ENCODE measurements at places on chromosomes 7 and 10.

GRCh38 chr10:114167985-114168384 lies 6.0 kb downstream of the CCDC186 start:
- DNase-seq, result no peak

DNA sequence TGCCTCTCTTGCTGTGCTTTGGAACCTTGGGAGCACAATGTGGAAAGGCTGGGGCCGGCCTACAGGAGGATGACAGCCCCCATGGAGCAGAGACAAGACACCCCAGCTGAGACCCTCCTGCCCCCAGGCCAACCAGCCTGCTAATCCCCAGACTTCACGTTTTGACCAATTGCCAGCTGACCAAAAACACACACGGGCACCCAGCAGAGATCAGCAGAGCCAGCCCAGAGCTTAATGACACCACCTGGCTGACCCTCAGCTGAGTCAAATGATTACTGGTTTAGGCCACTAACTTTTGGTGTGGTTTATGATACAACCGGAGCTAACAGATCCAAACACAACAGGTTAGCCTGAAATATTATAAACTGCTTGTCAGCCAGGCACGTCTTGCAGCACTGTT lies 111.2 kb upstream of the KIF5B start:
- no peak for DNase-seq

DNA sequence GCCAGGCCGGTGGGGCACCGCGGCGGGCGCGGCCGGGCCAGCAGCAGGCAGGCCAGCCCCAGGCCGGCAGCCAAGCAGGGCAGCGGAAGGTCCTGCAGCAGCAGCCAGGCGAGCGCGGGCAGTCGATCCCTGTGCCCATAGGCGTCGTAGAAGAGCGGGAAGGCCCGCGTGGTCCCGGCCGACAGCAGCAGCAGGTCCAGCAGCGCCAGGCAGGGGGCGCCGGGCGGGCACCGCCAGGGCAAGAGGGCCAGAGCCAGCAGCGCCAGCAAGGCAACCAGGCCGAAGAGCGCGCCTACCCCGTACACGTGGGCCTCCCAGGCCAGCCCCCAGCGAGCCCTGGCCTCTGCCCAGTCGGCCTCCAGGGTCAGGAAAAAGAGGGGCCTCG lies 8.4 kb upstream of the RBM28 start:
- DNase-seq, result no peak

DNA sequence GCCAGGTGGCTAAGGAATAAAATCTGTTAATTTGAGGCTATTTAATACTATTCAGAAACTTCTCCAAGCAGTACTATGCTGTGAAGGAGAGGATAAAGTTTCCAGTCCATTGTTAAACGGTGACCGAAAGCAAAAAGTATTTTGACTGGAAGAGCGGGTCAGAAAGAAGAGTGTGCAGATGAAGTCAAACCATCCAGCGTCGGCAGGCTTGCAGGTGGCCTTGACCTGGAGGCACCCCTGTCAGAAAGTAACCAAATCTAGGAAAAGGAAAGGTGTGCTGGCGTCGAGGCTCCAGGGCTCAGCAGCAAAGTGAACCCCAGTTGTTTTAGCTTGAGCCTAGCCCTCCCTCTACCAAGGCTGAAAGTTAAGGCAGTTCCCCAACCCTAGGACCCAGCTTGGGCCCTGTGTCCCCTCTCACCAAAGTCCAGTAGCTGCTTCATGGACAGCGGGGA lies 544 bp downstream of the PDK4 start:
- DNase-seq, result no peak

DNA sequence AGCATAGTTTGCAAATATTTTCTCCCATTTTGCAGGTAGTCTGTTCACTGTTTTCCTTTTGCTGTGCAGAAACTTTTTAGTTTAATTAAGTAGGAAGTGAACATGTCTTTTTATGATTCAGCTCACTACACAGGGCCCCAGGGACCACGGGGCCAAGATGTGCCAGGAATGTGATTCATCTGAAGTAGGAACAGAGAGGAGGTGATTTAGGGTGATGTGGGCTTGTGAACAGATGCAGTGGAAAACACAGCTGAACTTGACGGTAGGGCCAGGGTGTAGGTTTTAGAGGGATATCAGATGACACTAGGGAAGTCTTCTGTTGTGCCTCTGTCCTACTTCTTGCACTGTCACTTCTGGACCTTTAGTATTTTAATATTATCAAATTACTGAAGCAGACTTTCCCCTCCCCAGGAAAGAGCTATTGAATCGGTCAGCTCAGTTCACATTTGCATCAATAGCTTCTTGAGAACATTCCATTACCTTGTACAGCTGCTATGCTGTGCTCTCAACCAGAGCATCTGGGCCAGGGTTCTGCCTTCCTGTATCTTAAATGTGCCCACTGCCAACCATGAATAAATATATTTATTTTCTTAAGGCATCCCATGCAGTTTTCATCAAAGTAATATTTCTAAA lies 96.9 kb downstream of the OSBPL3 start:
- no peak for DNase-seq

- no peak for DNase-seq
Observed at GRCh38 chr10:6274040-6274439, 71.3 kb downstream of the PFKFB3 start.

DNA sequence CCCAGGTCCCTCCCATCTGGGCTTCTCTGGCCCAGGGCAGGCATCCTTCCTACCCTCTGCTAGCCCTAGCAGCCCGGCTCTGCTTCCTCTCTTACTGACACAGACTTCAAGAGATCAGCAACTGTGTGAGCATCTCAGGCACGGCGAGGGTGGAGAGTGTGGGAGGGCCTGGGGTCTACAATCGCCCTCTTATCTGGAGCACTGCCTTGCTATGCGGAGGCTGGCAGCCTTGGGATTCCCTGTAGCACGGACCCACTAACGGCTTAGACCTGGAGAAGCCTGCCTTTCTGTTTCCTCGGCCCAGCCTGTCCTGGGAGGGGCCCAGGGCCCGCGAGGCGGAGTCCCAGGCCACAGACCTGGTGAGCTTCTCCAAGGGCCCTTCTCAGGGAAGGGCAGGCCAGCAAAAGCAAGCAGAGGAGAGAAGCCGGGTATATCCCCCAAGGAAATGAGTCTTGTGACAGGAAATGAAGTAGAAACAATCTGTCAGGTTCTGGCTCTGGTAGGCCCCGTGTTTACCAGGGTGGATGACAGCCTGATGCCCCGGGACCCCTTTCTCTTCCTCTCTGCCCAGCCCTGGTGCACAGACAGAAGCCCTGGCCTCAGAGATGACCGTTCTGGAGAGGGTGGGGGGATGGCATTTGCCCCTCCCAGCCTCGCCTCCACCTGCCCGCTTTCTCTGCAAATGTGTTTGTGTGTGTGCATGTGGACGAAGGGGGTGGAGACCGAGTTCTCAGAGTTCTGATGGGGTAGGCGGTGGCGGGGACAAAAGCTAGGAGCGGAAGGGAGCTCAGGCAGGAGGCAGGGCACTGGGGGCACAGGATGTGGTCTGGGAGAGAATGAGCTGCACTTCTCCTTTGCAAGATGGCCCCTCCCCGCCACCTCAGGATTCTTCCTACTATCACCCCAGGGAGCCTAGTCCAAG lies 2.5 kb downstream of the LRCH4 start:
- no peak for DNase-seq

GRCh38 chr7:142927085-142927745 lies 6.3 kb downstream of the TRPV5 start:
- no peak for DNase-seq

DNA sequence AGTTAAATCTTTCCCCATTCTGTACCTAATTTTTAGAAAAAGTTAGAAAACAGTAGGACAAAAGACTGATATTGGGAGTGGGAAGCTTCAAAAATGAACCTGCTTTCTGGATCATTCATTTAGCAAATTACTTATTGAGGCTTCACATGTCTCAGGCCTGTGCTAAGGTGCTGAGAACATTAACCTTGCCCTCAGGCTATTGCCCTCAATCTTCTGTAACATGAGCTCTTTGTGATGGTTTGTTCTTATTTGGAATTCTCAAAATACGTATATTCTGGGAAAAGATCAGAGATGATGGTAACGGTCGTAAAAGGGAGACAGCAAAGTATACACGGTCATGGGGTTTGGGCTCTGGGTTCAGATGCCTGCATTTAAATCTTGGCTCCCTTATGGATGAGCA lies 39.5 kb upstream of the PRKG1 start:
- no peak for DNase-seq

DNA sequence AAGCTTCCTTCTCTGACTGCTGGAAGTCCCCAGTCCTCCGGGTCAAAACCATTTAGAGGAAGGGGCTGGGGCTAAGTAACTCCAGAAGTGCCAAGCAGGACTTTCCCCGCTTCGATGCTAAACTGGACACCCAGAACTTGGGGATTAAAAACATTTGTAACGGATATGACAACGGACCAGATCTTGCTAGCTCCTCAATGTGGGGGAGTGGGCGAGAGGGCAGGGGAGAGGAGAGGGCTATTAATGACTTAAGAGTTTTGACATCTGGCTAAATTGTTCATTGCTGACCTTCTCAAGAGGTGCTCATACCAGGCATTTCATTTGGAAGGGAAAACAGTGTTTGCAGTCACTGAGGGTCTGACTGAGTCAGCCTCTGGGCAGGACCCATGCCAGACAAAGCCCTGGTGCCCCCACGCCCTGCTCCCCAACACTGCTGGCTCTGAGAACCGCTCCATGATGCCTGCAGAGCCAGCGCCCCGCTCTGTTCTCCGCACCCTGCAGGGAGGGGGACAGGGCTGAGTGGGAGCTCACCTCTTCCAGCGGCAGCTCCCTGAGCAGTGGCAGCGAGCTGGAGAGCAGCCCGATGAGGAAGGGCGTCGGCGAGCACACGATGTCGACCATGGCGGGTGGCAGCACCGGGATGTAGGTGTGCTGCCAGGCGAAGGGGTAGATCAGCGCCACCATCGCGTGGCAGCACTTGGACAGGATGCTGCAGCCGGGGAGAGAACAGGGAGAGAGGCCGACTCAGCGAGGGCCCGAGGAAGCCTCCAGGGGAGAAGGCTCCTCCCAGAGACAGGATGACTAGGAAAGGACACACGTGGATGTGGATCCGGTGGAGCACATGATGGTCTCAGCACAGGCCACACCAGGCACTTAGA lies 47.7 kb upstream of the MKRN1 start:
- no peak for DNase-seq

- no peak for DNase-seq
Observed at GRCh38 chr10:88932539-88933256, 19.9 kb downstream of the ACTA2 start.

DNA sequence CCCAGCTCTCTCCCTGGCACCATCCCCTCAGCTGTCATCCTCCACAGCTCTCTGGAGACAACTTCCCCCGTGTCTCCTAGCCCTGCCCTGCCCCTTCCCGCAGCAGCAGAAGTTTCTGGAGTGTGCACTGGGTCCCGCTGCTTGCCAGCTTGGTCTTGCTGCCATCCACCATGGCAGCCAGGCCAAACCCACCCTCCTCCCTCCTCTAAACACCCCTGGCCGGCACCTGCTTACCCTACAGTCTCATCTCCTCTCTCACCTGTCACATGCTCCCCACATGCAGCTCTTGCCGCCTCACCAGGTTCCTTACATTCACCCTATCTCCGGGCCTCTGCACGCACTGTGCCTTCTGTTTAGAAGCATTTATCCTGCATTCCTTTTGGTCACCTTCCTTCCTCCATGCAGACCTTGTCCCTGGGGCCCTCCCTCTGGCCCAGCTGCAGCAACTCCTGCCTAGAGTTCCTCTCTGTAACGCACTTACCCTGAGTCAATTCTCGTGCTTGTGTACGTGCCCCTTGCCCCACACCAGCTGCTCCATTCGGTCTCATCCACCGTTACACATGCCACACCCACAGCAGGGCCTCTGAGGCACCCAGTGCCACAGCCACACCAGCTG lies 93.9 kb upstream of the RET start:
- DNase-seq, result no peak

GRCh38 chr10:129057856-129058663 lies 409.0 kb upstream of the MGMT start:
- DNase-seq, result peak; percentile 10

- no peak for DNase-seq
Observed at GRCh38 chr10:60309371-60309770, 80.3 kb downstream of the ANK3 start.

DNA sequence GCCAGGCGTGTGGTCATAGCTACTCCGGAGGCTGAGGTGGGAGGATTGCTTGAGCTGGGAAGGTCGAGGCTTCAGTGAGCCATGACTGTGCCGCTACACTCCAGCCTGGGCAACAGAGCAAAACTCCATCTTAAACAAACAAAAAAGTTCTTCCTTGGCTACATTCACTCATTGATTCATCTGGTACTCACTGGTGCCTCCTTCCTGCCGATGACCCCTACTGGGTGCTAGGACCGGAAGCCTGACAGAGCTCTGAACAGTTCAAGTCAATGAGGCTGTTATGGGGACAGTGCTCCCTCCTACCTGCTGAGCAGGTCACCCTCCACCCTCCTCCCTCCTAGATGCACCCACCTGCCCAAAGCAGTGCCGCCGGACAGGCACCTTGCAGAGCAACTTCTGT lies 4.9 kb downstream of the PCOLCE start:
- DNase-seq, result no peak

GRCh38 chr10:79241990-79242619 lies 105.2 kb upstream of the PPIF start:
- no peak for DNase-seq

DNA sequence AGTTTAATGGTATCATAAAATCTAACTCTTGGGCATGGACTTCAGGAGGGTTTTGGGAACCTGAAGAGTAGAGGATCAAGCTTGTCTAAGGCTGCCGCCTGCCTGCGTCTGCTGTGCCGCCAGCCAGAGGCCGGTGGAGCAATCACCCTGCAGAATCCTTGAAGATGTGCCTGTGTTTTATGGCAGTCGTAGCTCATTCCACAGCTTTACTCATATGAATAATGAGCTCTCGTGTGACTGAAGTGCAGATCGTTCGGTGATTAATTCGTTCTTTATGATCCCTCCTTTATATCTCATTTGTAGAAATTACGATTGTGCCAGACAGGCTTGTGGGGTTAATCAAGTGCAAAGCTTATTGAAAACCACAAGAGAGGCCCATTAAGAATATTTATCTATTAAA lies 100.8 kb downstream of the ACTR3B start:
- no peak for DNase-seq

DNA sequence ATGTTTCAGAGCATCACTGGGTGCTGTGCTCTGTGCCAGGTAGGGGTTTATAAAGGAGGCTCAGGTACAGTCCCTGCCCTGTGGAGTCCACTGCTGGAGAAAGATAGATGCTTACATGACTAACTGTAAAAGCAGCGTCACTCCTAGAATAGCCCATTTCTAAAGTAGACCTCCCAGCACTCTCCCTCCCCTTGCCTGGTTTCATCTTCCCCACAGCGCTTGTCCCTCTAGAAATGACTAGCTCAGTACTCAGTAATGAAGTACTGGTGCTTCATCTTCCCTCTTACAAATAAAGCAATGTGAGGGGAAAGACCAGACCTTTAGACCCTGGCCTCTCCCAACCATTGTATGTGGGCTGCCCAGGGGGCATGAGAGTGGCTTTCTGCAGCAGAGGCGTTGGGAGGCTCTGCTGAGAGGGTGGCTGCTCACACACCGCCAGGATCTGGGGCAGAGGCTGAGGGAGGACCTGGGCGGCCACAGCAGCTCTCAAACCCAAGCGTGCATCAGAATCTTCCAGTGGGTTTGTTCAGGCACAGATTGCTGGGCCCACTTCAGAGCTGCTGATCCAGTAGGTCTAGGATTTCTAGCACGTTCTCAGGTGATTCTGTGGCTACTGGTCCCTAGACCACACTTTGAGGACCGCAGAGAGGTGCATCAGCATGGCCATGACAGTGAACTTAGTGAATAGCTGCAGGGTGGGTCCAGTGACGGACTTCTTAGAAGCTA lies 110.3 kb upstream of the ANLN start:
- no peak for DNase-seq

Data from stimulated activated CD4-positive, alpha-beta T cell treated with anti-CD3 and anti-CD28 coated beads, Interleukin-1b, Interleukin-23, amount 100 ng/mL, for 24 hours (primary cell).